ENCODE measurements at places on chromosomes 2 and 18.

GRCh38 chr2:231781798-231782726 lies 980 bp upstream of the PDE6D start:
- no peak for DNase-seq

GRCh38 chr2:240480834-240481623 lies 45.6 kb downstream of the GPC1 start:
- no peak for DNase-seq

GRCh38 chr2:12950174-12950573 lies 233.4 kb downstream of the TRIB2 start:
- no peak for DNase-seq

GRCh38 chr18:21853016-21853415 lies 112.4 kb downstream of the MIB1 start:
- DNase-seq: no peak

DNA sequence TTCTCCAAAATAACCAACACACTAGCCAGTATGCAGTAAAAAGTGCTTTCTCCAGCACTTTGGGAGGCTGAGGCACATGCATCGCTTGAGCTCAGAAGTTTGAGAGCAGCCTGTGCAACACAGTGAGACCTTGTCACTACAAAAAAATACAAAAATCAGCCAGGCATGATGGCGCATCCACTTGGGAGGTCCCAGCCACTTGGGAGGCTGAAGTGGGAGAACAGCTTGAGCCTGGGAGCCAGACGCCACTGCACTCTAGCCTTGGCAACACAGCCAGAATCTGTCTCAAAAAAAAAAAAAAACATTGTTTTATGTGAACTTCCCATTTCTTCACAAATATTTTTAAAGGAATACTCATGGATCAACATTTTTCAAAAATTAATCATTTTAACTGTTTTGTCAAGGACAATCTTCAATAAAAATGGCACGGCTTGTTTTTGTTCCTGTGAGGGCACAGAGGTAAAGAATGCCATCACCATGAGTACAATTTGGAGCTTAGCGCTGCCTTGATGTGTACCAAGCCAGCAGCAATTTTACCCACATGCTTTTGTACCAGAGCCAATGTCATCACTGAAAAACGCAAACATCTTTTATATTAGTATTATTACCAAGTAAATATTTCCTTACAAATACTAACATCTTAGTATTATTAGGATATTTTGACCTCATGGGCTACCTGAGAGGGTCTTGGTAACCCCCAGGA lies 26.7 kb downstream of the RAB1A start:
- DNase-seq: no peak

DNA sequence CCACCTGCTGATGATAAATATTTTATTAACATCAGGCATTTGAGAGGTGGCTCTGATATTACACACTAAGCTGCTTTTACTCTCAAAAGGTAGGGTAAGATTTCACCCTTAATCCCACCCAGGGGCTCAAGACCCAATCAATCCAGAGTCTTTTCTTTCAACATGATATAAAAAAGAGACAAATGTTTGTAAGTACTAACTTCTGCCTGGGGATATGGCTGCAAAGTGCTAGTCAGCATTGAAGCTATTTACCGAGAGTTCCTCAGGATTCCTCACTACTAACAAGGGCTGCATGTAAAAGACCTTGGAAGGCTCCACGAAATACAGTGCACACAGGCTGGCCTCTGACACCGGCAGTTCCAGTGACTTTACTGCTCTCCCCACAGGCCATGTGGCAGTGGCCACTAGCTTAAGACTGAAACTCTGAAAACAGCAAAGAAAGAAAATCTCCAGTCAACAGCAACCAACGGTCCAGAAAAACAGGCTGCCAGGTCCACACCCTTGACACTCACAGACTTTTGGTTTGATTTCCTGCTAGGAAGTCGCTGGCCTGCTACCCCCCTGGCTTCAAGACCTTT lies 11.2 kb downstream of the MREG start:
- DNase-seq: no peak

- no peak for DNase-seq
Measured at GRCh38 chr2:228658998-228659397, 477.5 kb upstream of the SPHKAP start.

DNA sequence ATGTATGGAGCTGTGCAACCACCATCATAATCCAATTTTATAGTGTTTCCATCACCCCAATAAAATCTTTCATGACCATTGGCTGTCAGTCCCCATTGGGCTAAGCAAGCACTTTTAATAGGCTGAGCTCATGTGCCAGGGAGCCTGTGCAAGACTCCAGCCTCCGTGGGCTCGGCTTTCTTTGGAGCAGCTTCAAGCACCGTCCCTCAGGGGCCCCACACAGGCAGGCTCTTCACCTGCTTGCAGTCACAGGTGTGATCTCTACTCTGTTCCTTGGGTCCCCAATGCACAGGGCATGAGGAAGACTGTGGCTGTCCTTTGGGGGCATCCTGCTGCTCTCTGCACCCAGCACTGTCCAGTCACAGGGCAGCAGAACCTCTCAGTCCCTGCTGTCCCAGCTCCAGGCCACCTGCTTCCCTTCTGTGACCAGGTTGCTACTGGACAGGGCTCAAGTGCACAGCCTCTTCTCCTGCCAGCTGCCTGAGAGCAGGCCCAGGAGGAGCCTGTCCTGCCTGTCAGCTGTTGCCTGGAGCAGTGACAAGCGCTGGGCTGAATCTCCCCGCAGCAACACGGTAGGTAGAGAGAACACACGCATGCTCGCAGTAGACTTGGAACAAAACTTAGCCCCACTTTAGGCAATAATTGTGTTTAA lies 40.7 kb upstream of the TMEM131 start:
- DNase-seq: no peak

DNA sequence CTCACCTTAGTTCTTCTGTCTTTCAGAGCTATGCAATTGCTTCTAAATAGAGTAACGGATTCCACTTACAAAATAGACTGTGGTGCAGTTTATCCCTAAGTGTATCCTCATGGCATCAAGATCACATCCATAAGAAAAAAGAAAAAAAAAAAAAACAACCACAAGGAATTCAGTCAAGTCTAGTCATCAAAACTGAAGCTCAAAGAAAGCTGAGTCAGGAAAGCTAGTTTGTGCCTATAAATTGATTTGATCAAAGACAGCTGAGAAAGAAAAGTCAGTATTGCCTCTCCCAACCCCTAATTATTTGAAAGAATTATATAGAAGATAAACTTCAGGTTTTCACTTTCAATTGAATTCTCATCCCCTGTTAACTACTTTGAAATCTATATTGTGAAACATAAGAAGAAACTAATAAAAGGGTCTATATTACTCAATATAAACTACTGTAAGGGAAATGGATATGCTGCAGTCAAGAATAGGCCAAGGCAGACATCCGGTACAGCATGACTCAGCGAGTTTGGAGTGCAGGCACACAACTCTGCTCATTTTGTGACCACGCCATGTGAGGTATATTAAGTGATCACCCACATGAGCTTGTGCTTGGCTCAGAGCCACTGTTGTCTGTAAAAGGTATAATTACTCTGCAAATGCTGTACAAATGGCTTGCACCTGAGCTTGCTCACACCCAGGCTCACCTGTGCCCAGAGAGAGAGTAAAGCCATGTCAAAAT lies 568.1 kb upstream of the CRIM1 start:
- no peak for DNase-seq

DNA sequence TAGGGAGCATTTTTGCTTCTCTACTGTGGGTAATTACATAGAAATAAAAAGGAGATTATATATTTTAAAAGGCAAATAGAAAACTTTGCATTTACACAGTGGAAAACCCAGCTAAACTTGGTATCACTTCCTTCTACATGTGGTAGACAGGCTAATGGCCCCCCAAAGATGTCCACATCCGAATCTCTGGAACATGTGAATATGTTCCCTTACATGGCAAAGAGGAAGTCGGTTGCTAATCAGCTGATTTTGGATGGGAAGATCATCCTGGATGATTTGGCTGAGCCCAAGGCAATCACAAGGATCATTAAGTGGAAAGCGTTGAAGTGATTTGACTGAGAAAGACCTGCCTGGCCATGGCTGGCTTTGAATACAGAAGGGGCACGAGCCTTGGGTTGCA lies 26.2 kb downstream of the CREG2 start:
- no peak for DNase-seq

GRCh38 chr18:70284976-70285620 lies 3.7 kb upstream of the SOCS6 start:
- DNase-seq: no peak

DNA sequence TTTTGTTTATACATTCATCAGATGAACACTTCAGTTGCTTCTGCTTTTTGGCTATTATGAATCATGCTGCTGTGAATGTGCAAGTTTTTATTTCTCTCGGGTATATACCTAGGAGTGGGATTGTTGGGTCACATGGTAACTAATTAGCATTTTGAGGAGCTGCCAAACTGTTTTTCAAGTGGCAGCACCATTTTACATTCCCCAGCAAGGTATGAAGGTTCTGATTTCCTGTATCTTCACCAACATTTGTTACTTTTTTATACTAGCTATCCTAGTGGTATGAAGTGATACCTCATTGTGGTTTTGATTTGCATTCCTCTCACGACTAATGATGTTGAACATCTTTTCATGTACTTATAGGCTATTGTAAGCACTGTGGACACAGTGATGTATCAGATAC lies 53.9 kb downstream of the DYNC1I2 start:
- DNase-seq: no peak

GRCh38 chr2:234025466-234025865 lies 25.0 kb upstream of the SPP2 start:
- DNase-seq: no peak

DNA sequence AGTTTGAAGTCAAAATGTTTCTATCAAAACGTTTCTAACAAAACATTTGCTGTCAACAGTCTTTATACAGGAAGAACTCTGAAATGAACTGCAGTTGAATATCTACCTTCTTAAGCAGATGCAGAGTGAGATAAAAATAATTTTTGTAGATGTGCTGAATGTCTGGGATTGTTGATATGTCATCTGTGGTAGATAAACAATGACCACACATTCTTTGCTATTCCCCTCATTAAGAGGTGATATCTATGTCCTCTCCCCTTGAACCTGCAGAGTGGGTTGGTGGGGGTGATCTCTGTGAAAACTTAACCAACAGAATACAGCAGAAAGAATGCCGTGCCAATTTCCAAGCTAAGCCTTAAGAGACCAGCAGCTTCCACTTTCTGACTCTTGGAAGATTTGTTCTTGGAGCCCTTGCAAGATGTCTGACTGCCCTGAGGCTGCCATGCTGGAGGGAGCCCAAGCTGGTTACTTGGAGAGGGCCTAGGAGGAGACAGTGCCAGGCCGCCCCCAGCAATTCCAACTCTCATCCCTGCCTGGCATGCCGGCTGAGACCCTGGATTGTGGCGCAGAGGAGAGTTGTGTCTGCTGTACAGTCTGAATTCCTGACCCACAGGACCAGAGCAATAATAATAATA lies 80.8 kb downstream of the COLEC12 start:
- DNase-seq: no peak

DNA sequence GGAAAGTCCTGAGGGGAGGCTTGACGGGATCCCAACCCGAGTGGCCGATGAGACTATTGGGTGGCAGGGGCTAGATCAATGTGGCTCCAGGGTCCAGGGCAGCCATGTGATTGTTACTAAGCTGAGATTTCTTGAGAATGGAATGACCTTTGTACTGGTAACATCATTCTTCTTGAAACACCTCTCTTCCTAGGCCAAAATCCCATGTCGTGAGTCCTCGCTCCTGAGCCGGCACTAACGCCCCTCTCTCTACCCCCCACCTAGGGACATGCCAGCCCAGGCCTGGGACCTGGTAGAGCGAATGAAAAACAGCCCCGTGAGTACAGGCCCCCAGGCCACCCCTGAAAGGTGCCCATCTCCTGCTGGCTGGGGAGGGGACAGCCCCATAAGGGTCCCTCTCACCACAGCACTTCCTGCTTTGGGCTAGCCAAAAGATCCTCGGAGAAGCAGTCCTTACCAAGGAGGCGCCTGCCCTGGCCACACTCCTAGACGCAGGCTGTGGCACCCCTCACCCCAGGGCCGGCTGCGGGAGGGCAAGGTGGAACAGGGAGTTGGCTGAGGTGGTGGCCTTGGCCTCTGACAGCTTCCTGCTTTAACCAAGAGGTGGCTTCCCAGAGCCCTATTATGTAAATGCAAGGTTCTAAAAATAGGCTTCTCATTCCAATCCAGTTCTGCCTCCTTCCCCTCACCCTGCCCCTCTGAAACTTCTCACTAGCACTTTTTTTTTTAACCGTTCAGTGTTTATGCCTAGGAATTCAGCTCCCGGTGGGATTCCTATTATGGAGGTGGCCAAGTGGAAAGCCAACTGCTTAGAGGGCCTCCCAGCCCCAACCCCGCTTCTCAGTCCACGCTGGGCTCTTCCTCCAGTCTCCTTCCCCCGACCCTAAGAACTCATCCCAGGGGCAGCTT lies 126.6 kb upstream of the PPP1CB start:
- peak; percentile 70 for DNase-seq

DNA sequence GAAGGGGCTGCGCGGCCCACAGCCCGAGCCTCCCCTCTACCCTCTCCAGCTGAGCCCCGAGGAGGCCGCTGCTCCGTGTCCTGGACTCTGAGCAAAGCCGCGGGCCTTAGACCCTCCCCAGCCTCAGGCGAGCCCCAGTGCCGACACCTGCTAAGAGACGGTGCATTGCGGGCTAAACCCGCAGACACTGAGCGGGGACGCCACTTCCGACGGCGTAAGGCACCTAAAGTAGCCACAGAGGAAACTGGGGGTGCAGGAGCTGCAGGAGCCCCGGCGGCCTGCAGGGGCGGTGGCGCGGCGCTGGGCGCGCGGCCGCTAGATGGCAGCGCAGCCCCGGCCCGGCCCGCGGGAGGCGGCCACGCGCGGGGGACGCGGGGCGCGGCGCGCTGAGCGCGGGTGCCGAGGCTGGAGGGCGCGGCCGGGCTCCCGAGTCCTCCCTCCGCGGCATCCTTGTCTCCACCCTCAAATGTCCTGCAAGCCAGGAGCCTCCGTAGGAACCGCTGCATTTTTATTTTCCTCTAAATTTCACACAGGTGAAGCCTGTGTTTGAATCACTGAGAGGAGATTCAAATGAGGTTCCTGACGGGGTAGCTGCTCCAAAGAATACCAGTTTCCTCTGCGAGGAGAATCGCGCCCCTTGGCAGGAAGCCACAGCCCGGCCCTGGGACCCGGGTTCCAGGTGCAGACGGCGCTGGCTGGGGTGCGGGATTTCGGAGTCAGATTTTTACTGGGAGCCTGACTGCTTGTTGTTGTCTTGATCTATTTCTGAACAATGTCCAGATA lies 650.5 kb downstream of the GALR1 start:
- DNase-seq: peak; percentile 32

DNA sequence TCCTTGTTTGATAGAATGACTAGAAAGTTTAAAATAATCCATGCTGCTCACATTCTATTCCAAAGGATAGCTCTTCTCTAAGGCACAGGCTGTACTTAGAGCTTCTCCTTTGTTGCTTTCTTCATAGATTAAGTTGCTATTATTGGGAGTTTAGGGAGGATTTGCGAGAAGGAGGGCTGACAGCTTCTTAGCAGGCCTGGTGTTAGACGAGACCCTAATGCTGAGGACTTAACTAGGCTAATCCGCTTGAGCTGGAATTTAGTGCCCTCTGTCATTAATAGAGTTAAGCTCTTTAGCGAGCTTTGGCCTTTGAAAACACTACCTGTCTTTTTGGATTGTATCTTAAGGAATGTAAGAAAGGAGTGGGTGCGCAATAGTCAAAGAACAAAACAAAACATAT lies 81.3 kb downstream of the MOGAT1 start:
- DNase-seq: no peak
